K562 (cell line): ENCODE measurements at places on chromosomes 12 and 14.

GRCh38 chr12:48854488-48854887 is 2.5 kb upstream of the DDX23 start:
- H3K36me3 ChIP-seq, result peaks cover 15% of the 10 kb centered on the region
- no peak overlapping the region for H3K27ac ChIP-seq
- no peak overlapping the region for H3K4me3 ChIP-seq
- peaks cover 12% of the 10 kb centered on the region for H3K4me1 ChIP-seq
- DNase-seq, result no peak

- H3K36me3 ChIP-seq, result peaks cover 21% of the 10 kb centered on the region
- no peak overlapping the region for H3K27ac ChIP-seq
- peaks cover 2% of the 10 kb centered on the region; the same call in 1 of the 3 replicates for H3K4me1 ChIP-seq
- no peaks in the 10 kb centered on the region for H3K27me3 ChIP-seq
Measured at GRCh38 chr12:69583203-69583602, 2.1 kb upstream of the CCT2 start.

GRCh38 chr14:61559641-61560201 is 135.6 kb upstream of the HIF1A start:
- H3K4me3 ChIP-seq, result peak overlapping the region; percentile 20
- peak; percentile 85 for DNase-seq
- H3K27me3 ChIP-seq, result no peaks in the 10 kb centered on the region

DNA sequence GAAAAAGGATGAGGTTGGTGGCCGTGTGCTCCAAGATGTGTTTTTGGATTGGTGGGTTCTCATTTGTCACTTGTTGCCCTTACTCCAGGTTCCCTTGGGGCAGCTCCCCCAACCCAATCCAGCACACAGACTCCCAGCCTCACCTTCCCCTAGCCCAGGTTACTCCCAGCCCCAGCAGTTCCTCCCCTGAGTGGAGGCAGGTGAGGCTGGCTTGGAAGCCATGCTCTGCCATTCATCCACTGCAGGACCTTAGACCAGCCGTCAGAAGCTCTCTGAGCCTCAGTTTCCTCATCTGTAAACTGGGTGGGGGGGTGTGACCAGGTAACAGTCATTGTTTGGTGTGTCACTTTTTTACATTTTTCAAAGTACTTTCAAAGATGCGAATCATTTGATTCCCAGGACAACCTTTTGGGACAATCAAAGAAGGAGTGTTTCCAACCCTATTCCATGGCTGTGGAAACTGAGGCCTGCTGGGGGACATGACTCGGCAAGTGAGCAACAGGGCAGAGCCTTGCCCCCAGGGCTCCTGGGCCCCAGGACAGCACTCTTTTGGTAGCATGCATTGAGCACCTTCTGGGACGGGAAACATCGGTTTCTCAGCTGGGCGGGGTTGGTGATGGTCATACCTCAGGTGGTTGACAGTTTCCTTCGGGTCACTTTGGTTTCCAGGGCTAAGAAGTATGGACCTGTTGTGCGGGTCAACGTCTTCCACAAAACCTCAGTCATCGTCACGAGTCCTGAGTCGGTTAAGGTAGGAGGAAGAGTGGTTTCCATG is 7.2 kb downstream of the CYP46A1 start:
- H3K4me3 ChIP-seq, result no peak overlapping the region
- DNase-seq, result no peak
- H3K27me3 ChIP-seq, result no peaks in the 10 kb centered on the region
- H3K27ac ChIP-seq, result no peak overlapping the region
- H3K4me1 ChIP-seq, result no peaks in the 10 kb centered on the region
- no peaks in the 10 kb centered on the region for H3K36me3 ChIP-seq

GRCh38 chr12:116352315-116352835 is 74.9 kb upstream of the MED13L start:
- H3K4me1 ChIP-seq, result peaks cover 2% of the 10 kb centered on the region; the same call in 1 of the 2 replicates
- H3K4me3 ChIP-seq, result no peak overlapping the region
- DNase-seq, result no peak
- no peaks in the 10 kb centered on the region for H3K36me3 ChIP-seq
- no peaks in the 10 kb centered on the region for H3K27me3 ChIP-seq
- H3K27ac ChIP-seq, result no peak overlapping the region

DNA sequence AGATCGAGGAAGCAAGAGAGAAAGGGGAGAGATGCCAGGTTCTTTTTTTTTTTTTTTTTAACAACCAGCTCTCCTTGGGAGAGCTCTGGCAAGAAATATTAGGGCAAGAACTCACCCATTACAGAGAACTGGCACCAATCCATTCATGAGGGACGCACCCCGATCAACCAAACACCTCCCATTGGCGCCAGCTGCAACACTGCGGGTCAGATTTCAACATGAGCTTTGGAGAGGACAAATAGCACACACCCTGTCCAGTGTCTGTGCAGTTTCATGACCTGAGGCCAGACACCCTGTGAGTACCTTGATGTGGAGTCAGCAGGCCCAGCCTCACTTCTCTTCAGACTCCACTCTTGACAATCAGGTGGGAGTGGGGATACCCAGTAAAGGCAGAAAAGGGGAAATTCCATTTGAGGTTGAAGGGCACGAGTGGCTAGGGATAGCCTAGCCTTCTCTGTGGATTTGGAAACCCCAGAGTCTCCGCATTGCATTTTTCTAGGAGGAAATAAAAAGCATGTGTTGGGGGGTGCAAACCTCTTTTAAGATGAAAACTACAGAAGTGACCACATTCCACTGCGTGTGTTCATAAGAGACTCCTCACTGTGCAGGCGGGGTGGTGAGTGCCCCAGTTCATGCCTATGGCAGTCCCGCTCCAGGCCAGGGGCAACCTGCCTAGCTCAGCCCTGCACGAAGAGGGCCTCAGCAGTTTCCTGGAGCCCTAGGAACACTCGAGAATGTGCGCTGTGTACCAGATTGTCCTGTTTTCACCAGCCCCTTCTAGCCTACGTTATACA is 42.4 kb upstream of the GPATCH2L start:
- DNase-seq, result no peak
- H3K36me3 ChIP-seq, result no peaks in the 10 kb centered on the region
- H3K27ac ChIP-seq, result no peak overlapping the region
- no peaks in the 10 kb centered on the region; the same call in 2 of the 3 replicates for H3K27me3 ChIP-seq

- H3K27ac ChIP-seq, result no peak overlapping the region
- H3K4me1 ChIP-seq, result no peaks in the 10 kb centered on the region
- DNase-seq, result no peak
- H3K36me3 ChIP-seq, result no peaks in the 10 kb centered on the region
Measured at GRCh38 chr12:22321018-22321605, 13.4 kb downstream of the ST8SIA1 start.

DNA sequence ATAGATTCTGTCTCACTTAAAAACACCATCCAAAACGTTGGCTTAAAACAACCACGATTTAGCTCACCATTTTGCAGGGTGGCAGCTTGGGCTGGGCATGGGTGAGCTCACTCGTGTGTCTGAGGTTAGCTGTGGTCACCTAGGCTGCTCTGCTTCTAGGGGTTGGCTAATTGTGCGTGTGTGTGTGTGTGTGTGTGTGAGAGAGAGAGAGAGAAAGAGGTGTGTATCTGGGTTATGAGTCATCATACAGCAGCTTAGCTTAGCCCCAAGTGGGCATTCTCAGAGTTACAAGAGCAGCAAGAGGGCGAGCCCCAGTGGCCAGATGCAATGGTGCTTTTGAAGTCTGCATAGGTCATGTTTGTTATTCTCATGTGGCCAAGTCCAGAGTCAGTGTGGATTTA is 6.0 kb downstream of the FBXW8 start:
- H3K4me3 ChIP-seq, result no peak overlapping the region
- no peaks in the 10 kb centered on the region for H3K27me3 ChIP-seq
- H3K27ac ChIP-seq, result peak overlapping the region; percentile 34; the same call in 1 of the 3 replicates
- DNase-seq, result peak; percentile 83
- peaks cover 19% of the 10 kb centered on the region for H3K4me1 ChIP-seq
- H3K36me3 ChIP-seq, result peaks cover 10% of the 10 kb centered on the region; the same call in 2 of the 3 replicates

DNA sequence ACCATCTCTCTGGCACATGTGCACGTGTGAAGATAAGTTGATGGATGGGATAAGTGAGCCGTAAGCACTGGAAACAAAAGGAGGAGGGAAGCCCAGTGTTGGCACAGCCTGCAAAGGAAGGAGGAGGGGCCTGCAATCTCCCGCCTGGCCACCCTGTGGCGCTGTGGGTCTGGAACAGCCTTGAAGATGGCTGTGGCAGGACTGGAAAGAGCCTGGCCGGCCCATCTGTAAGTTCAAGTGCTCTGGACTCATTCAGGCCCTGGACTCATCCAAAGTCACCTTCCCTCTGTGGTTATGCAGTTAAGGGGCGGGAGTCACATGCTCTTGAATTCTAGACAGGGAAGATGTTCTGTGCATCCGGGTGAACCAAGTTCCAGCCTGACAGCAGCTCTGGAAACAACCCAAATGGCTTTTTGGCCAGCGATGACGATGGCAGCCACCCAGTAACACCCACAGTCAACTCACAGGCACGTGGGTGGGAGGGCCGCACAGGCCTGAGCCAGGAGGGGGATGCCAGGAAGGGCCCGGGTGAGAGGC is 50.4 kb downstream of the CHGA start:
- no peaks in the 10 kb centered on the region; the same call in 2 of the 3 replicates for H3K36me3 ChIP-seq
- H3K27ac ChIP-seq, result no peak overlapping the region
- DNase-seq, result peak; percentile 54
- no peaks in the 10 kb centered on the region for H3K4me1 ChIP-seq
- no peak overlapping the region for H3K4me3 ChIP-seq

DNA sequence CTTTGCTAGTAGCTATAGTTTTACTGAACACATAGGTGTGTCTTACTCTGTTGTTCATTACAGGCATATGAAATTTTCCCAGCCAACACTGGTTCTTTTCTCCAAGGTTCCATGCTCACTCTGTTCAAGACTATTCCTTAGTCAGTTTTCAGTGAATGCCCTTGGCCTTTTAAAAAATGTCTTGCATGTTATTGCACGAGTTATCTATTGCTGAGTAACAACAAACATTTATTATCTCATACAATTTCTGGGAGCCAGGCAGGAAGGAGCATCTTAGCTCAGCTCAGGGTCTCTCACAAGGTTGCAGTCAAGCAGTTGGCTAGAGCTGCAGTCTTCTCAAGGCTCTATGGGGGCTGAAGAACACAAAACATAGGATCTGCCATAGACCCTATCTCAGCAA is 223.5 kb downstream of the BTG1 start:
- DNase-seq, result no peak
- H3K4me3 ChIP-seq, result no peak overlapping the region
- no peaks in the 10 kb centered on the region for H3K27me3 ChIP-seq
- H3K36me3 ChIP-seq, result no peaks in the 10 kb centered on the region
- H3K4me1 ChIP-seq, result no peaks in the 10 kb centered on the region

- no peaks in the 10 kb centered on the region for H3K4me1 ChIP-seq
- peaks cover 8% of the 10 kb centered on the region; the same call in 2 of the 3 replicates for H3K27me3 ChIP-seq
- H3K27ac ChIP-seq, result no peak overlapping the region
- H3K4me3 ChIP-seq, result no peak overlapping the region
Measured at GRCh38 chr12:69105101-69105962, 134.0 kb upstream of the CPSF6 start.

DNA sequence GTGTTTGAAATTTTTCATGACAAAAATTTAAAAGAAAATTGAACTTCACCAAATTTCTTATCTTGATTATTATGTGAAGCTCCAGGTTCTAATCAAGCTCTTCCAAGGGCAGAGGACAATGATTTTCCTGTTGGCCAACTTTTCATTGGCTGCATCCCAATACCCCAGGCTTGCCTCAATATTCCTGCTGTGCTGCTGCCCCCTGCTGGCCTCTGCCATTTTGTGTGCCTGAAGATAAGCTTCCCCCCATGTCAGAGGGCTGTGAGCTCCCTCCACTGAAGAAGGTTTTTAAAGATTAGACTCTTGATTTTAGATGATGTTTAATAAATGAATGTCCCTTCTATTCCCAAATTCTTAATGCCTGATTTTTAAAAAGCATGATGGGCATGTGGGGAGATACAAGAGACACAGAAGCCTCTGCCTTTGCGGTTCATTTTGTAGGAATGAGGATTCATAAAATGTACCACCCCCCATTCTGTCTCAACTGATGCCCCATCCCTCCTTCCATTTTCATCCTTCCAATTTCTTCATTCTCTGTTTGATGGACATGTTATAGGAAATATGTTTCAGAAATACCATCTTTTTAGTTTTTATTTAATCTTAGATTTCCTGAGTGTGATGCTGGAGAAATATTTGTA is 76.7 kb upstream of the RGS6 start:
- peak; percentile 44 for DNase-seq
- H3K36me3 ChIP-seq, result no peaks in the 10 kb centered on the region
- H3K4me1 ChIP-seq, result no peaks in the 10 kb centered on the region; the same call in 1 of the 2 replicates
- H3K27me3 ChIP-seq, result no peaks in the 10 kb centered on the region

DNA sequence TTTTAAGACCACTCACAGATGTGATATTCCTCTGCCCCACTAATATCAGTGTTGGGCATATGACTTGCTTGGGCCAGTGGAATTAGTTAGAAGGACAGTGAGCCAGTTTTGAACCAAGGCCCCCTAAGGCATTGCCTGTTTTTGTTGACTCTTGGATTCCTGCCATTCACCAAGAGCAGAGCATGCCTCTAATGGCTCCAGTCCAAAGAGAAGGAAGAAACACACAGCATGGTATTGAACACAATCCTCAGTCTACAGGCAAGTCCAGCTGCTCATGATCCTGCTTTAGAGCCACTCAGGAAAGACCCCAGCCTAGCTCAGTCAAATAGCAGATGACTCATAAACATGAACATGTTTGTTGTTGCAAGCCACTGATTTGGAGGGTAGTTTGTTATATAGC is 1201.5 kb downstream of the BCL11B start:
- DNase-seq, result no peak
- no peaks in the 10 kb centered on the region for H3K27me3 ChIP-seq
- H3K4me1 ChIP-seq, result no peaks in the 10 kb centered on the region
- H3K27ac ChIP-seq, result no peak overlapping the region
- H3K36me3 ChIP-seq, result no peaks in the 10 kb centered on the region
- H3K4me3 ChIP-seq, result no peak overlapping the region

GRCh38 chr12:107091989-107092641 is 1.2 kb downstream of the CRY1 start:
- peaks cover 11% of the 10 kb centered on the region for H3K4me1 ChIP-seq
- H3K4me3 ChIP-seq, result peak overlapping the region; percentile 70
- H3K27me3 ChIP-seq, result no peaks in the 10 kb centered on the region
- H3K36me3 ChIP-seq, result no peaks in the 10 kb centered on the region

GRCh38 chr12:53505086-53505485 is 2.2 kb downstream of the NPFF start:
- no peak overlapping the region for H3K27ac ChIP-seq
- no peak for DNase-seq
- H3K4me1 ChIP-seq, result peaks cover 18% of the 10 kb centered on the region; the same call in 2 of the 3 replicates

DNA sequence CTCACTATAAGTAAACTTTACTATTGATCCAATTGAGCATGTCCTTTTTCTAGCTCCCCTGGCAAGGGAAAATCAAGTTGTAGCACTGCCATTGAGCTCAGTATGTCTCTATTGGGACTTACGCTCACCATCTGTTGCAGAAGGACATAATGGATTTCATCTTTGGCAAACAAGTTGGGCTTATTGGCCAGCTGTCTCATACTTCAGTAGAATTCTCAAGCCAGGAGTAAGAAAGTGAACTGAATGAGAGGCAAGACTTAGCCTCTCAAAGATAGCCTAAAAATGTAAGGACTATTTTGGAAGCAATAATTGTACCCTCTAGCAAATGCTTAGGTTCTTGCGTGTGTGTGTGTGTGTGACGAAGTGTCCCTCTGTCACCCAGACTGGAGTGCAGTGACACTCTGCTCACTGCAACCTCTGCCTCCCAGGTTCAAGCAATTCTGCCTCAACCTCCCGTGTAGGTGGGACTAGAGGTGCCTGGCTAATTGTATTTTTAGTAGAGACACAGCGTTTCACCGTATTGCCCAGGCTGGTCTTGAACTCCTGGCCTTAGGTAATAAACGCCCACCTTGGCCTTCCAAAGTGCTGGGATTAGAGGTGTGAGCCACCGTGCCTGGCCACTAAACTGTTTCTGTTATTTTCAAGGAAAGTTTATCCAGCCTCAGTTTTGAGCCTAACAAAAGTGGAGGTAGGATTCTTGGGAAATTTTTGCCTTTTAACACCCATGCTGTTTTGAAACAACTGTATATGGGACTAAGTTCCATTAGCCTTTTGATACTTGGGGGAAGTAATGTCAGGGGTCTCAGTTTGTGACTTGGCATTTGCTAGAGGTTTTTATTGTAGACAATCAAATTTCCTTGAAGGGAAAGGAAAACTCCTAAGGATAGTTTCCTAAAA is 7.0 kb downstream of the HNRNPA1 start:
- peaks cover 96% of the 10 kb centered on the region for H3K36me3 ChIP-seq
- H3K4me3 ChIP-seq, result peak overlapping the region; percentile 71; the same call in 1 of the 2 replicates
